Stimulated activated CD4-positive, alpha-beta T cell treated with anti-CD3 and anti-CD28 coated beads, Interleukin-15, amount 100 ng/mL, for 1 hour (primary cell): ENCODE measurements at places on chromosomes 5 and 9.

GRCh38 chr5:129689045-129689444 is 58.8 kb upstream of the MINAR2 start:
- DNase-seq = no peak

DNA sequence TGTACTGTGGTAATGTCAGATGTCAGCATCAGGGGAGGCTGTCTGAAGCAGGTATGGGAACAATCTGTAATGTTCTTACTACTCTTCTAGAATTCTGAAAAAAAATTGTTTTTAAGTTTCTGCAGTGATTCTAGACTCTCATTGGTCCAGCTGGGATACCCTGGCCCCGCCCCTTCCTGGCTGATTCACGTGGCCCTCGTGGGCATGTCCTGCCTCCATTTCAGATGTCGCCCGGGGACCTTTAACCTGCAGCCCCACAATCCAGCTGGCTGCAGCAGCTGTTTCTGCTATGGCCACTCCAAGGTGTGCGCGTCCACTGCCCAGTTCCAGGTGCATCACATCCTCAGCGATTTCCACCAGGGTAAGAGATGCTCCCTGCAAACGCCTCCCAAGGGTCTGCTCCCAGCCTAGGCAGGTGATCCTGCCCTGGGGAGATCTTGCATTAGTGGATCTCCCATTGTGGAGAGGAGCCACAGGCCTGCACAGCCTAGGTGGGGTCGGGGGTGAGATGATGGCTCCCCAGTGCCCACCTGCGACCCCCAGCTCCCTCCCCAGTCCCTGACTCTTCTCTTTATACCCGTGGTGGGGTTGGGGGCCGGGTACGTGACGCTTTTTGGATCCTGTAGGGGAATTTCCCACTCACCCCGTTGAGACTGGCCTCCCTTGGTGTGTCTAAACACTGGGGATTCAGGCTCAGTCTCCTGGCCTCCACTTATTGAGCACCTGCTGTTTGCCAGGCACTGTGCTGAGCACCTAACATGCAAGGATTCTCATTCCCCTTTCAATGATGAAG is 36.5 kb downstream of the LAMC3 start:
- peak; percentile 15 for DNase-seq

- DNase-seq = no peak
These were observed 184.0 kb downstream of the HSPA4 start for GRCh38 chr5:133235696-133236426.

- DNase-seq = no peak
These were observed 44.1 kb downstream of the EPB41L4B start for GRCh38 chr9:109276469-109277440.

DNA sequence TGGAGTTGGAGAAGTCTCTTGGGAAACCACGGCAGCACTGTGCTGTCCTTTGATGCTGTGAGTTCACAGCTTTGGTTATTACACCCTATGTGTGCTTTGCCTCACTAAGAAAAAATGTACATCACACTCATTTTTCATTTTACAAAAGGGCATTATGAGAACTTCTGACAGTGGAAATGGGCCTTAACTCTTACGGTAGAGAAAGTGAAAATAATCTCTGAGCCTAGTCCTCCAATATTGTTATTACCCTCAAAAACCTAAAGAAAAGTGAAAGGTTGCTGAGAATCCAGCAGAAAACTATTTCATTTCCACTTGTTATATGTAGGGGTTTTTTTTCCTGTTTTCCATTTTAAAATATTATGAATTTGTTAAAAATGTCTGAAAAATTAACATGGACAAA is 8.2 kb upstream of the OR13D1 start:
- DNase-seq = no peak

DNA sequence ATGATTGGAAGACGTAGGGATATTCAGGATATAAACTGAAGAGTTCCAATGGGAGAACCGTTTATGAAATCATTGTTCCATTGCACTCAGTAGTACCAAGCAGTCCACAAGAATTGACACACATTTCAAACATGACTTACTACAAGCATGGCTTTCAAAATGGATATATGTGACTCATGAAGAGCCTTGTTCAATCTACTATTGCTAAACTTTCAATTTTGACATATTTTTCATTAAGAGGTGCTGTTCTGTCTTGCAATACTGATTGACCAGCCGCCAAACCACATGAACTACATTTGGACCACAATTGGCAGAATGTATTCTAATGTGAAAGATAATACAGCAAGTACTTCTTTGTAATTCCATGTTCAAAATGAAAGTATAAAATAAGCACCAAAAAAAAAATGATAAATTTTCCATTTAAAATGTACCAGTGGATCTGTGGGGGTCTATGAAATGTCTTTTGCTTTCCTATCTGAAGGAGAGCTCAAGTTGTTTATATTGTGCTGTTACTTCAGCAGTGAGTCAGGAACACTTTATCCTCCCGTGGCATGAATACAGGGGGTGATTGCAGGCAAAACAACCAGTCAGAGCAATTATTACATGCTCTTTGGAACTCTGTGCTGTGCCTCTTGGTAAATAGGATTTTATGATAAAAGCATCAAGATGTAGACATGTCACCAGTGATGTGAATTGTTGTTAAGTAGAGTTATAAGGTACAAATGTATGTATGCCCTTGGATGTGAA is 366.0 kb downstream of the ARRDC3 start:
- no peak for DNase-seq

GRCh38 chr5:134224888-134225779 is 739 bp downstream of the PPP2CA start:
- peak; percentile 43 for DNase-seq

DNA sequence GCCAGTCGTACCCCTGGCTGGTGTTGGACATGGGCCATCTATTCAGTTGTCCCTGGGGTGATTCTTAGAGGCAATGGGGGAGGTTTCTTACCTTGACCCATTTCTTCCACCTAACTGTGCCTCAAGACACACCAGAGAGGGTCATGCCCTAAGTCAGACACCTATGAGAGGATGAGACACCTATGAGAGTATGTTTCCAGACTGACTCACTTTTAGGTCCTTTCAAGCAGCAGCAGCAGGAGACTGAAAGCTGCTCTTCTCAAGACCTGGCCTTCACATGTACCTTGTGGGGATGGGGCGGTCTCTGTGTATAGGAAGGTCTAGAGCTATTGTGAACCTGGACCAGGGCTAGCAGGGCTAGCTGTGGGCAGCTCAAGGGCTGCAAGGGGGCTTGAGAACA is 130.1 kb downstream of the TENT4A start:
- DNase-seq = no peak

- DNase-seq = no peak
These were observed 142.1 kb upstream of the DMRT1 start for GRCh38 chr9:699396-699795.

DNA sequence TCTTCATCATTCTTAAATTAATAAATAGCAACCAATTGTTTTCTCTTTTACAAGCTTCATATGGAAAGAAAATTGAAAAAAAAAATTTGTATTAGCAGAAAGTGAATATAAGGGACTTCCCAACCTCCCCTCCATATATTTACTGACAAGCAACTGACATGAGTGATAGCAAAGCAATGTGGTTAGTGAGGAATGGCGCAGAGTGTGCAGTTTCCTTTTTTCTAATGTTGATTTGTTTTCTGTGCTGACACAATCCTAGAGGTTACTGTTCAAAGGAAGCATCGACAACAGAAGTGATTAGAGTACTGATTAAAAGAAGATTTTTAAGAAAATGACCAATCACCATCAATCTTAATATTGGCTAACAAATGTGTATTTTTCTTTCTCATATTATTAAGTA is 1.7 kb upstream of the PTGER4 start:
- DNase-seq = no peak

DNA sequence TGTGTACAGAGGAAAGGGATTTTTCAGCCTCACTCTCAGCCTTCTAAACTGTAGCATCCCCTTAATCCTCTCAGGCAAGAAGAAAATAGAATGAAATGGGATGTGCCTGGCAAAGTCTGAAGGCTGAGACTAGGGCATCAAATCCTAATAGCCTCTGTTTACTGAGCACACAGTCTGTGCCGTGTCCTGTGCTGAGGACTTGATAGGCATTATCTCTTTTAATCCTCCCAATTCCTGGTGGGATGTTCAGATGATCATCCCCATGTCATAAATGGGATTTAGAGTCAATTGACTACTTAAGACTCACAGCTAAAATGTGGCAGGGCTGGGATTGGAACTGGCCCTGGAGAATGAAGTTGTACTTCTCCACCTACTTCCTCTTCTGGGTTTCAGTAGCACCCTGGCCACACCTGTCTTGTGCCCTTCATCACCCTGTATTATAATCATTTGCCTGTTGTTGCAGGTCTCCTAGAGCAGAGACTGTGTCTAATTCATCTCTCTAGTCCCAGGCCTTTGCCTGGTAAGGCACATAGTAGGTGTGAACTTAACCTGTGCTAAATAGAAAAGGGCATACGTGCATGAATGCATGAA is 81.0 kb downstream of the WWC1 start:
- DNase-seq = no peak

DNA sequence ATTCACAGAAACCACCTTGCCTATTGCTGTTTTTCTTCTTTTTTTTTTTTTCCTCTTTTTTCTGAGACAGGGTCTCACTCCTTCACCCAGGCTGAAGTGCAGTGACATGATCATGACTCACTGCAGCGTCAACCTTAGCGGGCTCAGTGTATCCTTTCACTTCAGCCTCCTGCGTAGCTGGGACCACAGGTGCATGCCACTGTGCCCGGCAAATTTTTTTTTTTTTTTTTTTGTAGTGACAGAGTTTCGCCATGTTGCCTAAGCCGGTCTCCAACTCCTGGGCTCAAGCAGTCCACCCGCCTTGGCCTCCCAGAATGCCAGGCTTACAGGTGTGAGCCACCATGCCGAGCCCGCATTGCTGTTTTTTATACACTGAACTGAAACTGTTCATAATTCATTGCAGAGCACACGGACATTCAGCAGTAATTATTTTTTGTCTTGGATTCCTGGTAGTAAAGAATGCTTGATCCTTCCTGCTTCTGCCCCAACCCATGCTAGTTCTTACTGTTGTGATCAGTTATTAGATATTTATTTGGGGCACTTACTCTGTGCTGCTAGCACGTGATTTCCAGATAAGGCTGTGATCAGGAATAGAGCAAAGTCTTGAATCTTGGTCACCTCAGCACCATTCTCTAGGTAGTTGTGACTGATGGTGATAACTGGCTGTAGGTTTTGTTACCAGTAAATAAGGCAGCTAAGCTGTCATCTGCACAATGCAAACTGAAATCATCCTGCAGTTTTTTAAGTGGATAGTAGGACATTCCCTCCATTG is 14.0 kb downstream of the MAP3K1 start:
- no peak for DNase-seq

- DNase-seq = no peak
These were observed 255.6 kb upstream of the SLC30A5 start for GRCh38 chr5:68838157-68838718.

GRCh38 chr9:7500521-7500920 is 299.1 kb downstream of the DMAC1 start:
- DNase-seq = no peak

GRCh38 chr5:113965225-113965624 is 396.6 kb upstream of the KCNN2 start:
- no peak for DNase-seq

GRCh38 chr5:78808818-78809217 is 160.2 kb upstream of the LHFPL2 start:
- DNase-seq = no peak

- DNase-seq = no peak
These were observed 122.6 kb upstream of the BASP1 start for GRCh38 chr5:17094830-17095229.

GRCh38 chr9:73847536-73847935 is 649.6 kb upstream of the RORB start:
- DNase-seq = no peak

- DNase-seq = no peak
These were observed 34.9 kb upstream of the TIFAB start for GRCh38 chr5:135487037-135487395.
